ENCODE measurements at places on chromosomes 7 and 10. TPM values are rescaled to one million over a fixed set of nuclear protein-coding genes. Genes with fewer than 3 reads are reported as not detected.

DNA sequence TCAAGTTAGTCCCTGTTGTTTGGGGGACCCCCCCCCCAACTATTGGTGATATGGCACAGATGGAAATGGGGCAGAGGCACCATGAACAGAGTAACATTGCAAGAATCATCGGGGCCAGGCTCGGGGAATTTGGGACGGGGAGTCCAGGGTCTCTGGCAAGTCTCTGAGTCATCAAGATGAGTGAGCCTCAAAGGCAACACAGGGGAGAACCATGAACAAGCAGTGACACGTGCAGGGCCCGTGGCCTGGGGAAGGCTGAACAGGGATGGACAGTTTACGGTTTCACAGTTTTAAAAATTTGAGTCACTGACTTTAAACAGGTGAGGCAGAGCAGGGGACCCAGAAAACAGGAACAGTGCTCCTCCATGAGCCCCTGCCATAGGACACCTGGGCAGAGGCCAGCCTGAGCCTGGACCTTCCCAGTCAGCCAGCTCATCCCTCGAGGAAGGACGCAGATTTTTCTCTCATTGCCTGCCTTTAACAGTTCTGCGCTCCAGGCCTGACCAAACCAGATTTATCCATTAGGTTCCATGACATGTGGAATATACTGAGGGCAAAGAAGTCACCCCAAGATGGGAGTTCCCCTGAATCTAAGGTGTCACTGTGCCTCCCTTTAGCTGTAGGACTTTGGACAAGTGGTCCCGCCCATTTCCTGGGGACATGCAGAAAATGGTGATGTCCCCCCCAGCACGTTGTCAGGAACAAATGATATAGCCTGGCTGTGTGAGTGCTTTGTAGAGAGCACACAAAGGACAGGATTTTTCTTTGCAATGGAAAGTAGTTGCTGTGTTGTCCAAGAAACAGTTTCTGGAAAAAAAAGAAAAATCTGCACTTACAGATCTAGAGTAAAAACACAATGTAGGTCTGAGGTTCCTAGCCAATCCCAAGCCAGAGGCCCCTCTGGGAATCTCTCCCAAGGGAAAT, 23.8 kb downstream of the CHST15 start:
- peaks cover 20% of the 10 kb centered on the region for H3K4me1 ChIP-seq
- no peak overlapping the region for H3K27ac ChIP-seq
- H3K27me3 ChIP-seq, result no peaks in the 10 kb centered on the region
- no peak for DNase-seq
- H3K36me3 ChIP-seq, result no peaks in the 10 kb centered on the region

DNA sequence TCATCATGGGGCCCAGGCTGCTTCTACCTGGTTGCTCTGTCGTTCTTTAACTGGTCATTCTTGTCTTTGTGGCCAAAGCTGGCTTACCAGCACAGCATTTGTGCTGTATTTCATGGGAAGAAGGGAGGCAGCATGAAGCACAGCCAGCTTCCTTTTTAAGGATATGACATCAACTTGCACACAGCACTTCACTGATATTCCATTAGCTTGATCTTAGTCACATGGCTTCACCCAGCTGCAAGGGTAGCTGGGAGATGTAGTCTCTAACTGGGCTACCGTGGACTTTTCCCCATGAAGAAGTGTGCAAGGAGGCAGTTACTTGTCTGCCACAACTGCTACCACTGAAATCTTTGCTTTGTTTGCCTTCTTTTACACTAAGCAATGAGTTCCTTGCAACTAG, 525.2 kb downstream of the LRMDA start:
- no peak for DNase-seq
- no peaks in the 10 kb centered on the region for H3K36me3 ChIP-seq
- no peaks in the 10 kb centered on the region for H3K27me3 ChIP-seq
- H3K4me3 ChIP-seq, result no peak overlapping the region
- no peak overlapping the region for H3K27ac ChIP-seq

DNA sequence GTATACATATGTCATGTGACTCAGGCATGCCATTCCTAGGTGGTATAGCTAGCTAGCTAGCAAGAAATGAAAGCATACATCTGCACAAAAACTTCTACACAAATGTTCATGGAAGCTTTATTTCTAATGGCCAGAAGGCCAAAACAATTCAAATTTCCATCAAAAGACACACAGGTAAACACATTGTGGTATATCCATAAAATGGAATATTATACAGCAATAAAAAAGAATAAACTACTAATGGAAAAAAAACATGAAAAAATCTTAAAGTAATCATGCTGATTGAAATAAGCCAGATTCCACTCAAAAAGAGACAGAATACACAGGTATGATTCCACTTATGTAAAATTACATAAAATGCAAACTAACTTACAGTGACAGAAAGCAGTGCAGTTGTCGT, 154.3 kb downstream of the MACC1 start:
- DNase-seq, result no peak
- H3K36me3 ChIP-seq, result no peaks in the 10 kb centered on the region
- H3K4me1 ChIP-seq, result peaks cover 11% of the 10 kb centered on the region
- no peaks in the 10 kb centered on the region for H3K27me3 ChIP-seq
- H3K4me3 ChIP-seq, result no peak overlapping the region
- H3K27ac ChIP-seq, result no peak overlapping the region

DNA sequence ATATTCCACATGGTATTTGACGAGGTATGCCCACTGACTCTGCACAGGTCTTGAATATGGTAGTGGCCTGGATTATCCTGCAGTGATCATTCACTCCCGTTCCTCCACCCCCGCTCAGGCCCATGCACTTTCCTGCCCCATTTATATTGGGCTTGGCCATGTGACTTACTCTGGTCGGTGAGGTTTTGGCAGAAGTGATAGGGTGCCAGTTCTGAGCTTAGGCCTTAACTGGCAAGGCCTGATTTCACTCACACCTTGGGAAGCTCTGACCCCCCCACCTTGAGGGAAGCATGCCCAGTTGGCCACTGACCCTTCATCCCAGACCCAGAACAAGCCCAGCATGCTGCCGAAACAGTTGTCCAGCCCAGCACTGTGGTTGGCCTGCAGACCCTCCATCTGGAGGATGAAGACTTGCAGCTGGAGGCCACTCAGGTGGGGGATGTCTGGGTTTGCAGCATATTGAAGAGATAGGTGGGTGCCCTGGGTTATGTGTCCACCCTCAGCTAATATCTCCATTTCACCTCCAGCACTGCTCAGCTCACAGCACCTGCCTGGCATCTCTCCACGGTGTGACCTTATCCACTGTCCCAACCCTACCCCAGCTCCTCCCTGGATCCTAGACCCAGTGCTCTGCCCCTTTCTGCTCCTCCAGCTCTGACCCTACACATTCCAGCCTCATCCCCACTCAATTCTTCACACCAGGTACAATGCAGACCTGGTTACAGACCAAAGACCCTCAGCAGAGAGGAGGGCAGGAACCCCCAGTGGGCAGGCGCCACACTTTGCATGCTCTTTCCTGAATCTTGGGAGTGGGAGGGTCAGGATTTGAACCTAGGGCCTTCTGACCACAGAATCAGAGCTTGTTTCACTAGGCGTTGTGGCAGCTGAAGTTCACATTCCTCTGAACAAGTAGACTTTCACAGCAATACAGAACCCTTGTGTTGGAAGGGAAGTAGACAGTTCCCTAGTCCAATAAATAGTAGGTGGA, 138.1 kb upstream of the CHST15 start:
- H3K4me1 ChIP-seq, result no peaks in the 10 kb centered on the region
- H3K36me3 ChIP-seq, result no peaks in the 10 kb centered on the region
- no peak overlapping the region for H3K27ac ChIP-seq
- no peak overlapping the region for H3K4me3 ChIP-seq
- no peak for DNase-seq

Gene BAG3
- total RNA-seq, result 14.6 TPM

DNA sequence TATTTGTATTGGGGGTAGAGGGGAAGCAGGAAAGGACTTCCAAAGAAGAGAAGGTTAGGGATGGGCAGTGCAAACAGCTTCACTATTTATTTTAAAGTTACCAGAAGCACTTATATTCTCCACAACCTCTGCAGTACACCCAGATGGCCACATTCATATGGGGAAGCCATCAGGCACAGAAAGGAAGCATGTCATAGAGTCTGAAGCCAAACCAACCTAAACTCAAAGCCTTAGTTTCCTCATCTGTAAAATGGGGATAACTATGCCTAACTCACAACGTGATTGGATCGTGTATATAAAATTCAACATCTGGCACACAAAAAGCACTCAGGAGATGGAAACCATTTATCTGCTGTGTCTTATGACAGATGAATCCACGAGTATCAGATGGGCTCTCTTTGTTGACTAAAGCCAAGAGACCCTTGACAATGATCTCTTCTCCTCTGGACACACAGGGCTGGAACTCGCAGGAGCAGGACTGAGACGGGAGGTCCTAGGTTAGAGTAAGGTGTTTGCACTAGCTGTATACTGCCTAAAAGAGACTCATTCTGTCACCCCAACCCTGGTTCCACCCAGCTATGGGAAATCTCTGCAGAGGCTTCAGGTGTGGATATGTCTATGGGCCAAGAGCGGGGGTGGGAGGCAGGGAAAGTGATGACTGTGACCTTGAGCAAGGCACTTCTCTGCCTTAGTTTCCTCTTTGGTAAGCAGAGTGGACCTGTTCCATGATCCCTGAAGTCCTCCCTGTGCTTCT, 1.8 kb downstream of the KIAA1549 start:
- H3K4me1 ChIP-seq, result peaks cover 17% of the 10 kb centered on the region
- no peak for DNase-seq
- no peak overlapping the region for H3K27ac ChIP-seq
- peak overlapping the region; percentile 72 for H3K4me3 ChIP-seq

All from H1 (cell line).